ENCODE measurements at places on chromosomes 16 and 17.

GRCh38 chr16:75486676-75487313, 8.4 kb downstream of the CHST6 start:
- no peak for DNase-seq

- DNase-seq = no peak
These were observed 213.4 kb downstream of the SOX9 start for GRCh38 chr17:72334205-72334604.

GRCh38 chr16:30615358-30616091, 5.3 kb upstream of the ZNF689 start:
- no peak for DNase-seq

GRCh38 chr17:82237746-82238471, 9.1 kb downstream of the SLC16A3 start:
- DNase-seq = no peak

DNA sequence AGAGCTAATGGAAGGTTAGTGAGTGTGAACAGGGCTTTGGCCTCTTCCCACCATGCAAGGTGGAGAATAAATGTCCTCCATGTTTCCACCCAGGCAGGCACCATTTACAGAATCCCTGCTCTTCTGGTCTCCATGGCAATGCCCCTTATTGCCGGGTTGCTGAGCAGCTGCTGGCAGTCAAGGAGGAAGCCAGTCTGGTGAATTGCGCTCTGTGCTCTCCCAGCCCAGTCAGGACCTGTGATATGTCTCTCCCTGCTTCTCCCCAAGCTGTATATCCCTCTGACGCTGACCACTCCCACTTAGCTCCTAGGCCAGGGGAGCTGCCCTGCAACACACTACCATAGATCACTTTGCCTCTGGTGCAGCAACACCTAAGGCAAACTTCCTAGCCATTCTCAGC, 402.1 kb upstream of the ERCC4 start:
- DNase-seq = no peak

GRCh38 chr17:76528156-76528527, 9.4 kb downstream of the CYGB start:
- no peak for DNase-seq

DNA sequence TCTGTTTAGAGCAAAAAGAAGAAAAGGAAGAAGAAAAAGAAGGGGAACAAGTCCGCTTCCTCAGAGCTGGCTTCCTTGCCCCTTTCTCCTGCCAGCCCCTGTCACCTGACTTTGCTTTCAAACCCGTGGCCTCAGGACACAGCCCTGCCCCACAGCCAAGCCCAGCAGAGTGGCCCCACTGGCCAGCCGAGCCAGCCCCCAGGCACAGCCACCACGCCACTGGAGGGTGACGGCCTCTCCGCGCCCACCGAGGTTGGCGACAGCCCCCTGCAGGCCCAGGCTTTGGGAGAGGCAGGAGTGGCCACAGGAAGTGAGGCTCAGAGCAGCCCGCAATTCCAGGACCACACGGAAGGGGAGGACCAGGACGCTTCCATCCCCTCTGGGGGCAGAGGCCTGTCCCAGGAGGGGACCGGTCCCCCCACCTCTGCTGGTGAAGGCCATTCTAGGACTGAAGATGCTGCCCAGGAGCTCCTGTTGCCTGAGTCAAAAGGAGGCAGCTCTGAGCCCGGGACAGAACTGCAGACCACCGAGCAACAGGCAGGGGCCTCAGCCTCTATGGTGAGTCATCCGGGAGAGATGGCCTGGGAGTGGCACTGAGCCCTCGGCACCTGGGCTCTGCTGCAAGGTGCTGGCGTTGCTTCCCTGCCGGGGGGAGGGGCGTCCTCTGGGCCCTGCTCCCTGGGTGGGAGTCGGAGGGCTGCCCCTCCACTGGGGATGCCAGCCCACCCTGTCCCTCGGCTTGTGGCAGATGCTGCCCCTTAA, 27.3 kb downstream of the RNF213 start:
- DNase-seq = no peak

- DNase-seq = no peak
These were observed 39.7 kb upstream of the MEAK7 start for GRCh38 chr16:84544031-84544773.

- DNase-seq = no peak
These were observed 279.8 kb downstream of the UTP18 start for GRCh38 chr17:51540151-51540550.

- DNase-seq = no peak
These were observed 113.4 kb downstream of the BRIP1 start for GRCh38 chr17:61749823-61750404.

GRCh38 chr17:57761887-57762286, 16.8 kb upstream of the CCDC182 start:
- no peak for DNase-seq

DNA sequence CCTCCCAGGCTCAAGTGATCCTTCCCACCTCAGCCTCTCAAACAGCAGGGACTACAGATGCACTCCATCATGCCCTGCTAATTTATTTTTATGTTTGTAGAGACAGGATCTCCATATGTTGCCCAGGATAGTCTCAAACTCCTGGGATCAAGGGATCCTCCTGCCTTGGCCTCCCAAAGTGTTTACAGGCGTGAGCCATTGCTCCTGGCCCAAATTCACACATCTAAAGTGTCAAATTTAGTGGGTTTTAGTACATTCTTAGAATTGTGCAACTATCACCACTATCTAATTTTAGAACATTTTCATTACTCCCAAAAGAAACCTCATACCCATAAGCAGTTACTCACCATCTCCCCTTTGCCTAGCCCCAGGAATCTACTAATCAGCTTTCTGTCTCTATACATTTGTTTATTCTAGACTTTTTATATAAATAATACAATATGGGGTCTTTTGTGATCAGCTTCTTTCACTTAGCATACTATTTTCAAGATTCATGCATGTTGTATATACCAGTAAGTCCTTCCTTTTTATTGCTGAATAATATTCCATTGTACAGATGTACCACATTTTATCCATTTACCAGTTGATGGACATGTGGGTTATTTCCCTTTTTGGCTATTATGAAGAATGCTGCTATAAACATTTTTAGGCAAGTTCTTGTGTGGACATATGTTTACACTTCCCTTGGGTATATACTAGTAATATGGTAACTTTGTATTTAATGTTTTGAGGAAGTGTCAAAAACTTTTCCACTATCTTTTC, 25.1 kb upstream of the ITGA2B start:
- DNase-seq = no peak
